Kidney epithelial cell (primary cell): ENCODE measurements at places on chromosomes 4 and X. TPM values are rescaled to one million over a fixed set of nuclear protein-coding genes. Genes with fewer than 3 reads are reported as not detected.

Gene RAB39B
- 5.4 and 6.6 TPM in 2 replicates for total RNA-seq

Gene SLC34A2
- total RNA-seq, result 3.3 and 6.1 TPM in 2 replicates

Gene NR3C2
- total RNA-seq, result 2.5 and 6.5 TPM in 2 replicates

Gene EPGN
- 5.2 and 7.5 TPM in 2 replicates for total RNA-seq

Gene GSPT2
- total RNA-seq, result 6.6 and 9.9 TPM in 2 replicates

Gene MAGEA9B
- 0.17 TPM in 1 of 2 replicates, not detected in the other for total RNA-seq

Gene PIN4
- total RNA-seq, result 7.1 and 9.0 TPM in 2 replicates

Gene RIBC1
- 0.38 and 0.41 TPM in 2 replicates for total RNA-seq

Gene NDST3
- total RNA-seq, result 0.41 and 0.71 TPM in 2 replicates

Gene SYAP1
- 20.5 and 23.4 TPM in 2 replicates for total RNA-seq
